Memory B cell (primary cell): ENCODE measurements at places on chromosomes 7 and 10.

DNA sequence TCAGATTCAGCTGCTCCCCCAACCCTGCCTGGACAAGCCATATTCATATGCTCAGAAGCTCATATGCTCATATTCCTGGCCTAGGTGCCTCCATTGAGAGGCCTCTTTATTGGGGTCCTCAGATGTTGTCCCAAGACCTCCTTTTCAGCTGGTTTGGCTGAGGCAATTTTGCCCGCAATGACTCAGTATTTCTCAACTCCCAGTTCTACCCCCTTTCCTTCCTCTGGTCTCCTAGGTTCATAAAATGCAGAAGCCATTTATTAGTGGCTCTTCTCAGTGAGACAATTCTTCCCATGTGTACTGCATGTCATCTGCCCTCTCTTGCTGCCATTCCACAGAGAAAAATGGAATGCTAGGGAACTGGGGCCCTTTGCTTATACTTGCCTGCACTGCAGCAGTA is 110.7 kb downstream of the INHBA start:
- DNase-seq, result no peak

DNA sequence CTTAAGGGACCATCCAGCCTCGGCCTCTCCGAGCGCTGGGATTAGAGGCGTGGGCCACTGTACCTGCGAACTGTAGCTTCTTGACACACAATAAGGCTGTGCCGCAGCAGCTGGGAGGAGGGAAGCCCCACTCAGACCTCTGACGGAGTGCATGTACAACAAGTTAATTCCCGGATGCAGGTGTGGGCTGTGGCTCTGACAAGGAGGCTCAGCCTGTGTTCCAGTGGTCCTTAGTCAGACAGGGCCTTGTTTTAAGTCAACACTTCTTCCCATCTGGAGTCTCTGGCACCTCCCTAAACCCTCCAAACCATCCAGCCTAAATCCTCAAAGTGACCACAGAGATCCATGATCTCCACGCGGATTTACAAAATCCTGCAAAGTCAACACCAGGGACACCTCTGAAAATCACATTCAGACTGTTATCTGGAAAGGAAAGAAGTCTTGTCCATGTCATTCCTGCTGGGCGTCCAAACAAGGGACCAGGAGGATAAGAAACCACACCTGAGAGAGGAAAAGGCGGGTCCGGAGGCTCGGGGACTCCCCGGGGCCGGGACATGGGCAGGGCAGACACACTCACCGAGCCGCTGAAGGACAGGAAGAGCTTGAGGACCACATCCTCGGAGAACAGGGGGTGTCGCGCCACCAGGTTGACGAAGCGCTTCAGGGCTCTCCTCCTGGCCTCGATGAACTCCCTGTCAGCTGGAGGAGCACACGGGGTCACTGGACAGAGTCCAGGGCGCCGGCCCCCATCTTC is 29.4 kb downstream of the NUDT1 start:
- no peak for DNase-seq

DNA sequence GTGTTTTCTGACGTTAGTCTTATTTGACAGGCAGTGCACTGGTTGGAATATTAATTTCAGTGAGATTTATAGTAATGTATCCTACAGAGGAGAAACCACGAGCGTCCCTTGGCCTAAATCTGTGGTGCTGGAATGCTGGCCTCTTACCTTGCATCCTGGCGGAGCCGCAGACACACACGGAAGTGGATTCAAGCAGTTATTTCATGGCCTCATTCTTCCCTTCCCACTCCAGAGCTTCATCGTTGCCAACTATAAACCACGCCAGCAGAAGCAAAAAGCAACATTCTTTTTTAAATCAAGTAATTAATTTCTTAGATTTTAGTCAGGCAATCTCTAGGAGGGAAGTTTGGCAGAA is 13.1 kb downstream of the WIPI2 start:
- DNase-seq, result no peak

DNA sequence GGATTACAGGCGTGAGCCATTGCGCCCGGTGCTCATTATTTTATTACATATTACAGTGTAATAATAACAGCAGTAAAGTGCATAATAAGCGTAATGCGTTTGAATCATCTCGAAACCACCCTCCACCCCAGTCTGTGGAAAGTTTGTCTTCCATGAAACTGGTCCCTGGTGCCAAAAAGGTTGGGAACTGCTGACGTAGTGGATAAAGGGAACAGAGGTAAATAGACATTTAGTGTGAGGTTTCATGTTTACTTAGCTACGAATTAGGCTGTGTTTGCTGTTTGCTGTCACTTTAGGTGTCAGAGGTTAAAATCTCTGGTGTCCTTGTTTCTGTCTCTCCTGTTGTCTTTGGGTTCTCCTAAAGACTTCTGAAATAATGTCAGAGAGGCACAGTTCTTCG is 60.3 kb upstream of the SLC39A12 start:
- DNase-seq, result no peak

- no peak for DNase-seq
These were observed 70.4 kb upstream of the MDFIC start for GRCh38 chr7:114851406-114852061.

GRCh38 chr10:48958598-48959190 is 19.1 kb upstream of the LRRC18 start:
- no peak for DNase-seq

GRCh38 chr10:75446508-75446907 is 15.1 kb downstream of the LRMDA start:
- no peak for DNase-seq

GRCh38 chr7:70082099-70082611 is 483.9 kb downstream of the AUTS2 start:
- no peak for DNase-seq

- DNase-seq, result no peak
These were observed 5.6 kb upstream of the TBX20 start for GRCh38 chr7:35259523-35259908.

DNA sequence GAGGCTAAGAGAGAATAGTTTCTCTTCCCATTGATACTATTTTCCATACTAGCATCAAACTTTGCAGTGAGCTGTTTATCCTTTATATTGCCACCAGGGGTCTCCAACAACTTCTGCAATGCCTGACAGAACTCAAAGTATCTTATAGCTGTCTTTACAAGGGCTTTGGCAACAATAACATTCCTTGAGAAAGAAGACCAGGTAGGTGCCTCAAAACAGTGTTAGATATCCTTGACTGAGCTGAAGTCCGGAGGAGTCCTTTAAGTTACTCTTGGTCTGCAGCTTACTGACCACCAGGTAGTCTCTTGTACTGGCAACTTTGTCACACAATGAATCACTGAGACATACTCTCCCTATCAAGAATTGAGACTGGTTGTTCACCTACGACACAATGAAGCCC is 30.0 kb upstream of the TES start:
- DNase-seq, result peak; percentile 46

- DNase-seq, result no peak
These were observed at the start of gene DEPP1 for GRCh38 chr10:44978570-44979280. Gene DEPP1, minus strand, starts transcription at chr10:44978809. Its CDS starts 779 bp downstream, at chr10:44978030.

- no peak for DNase-seq
These were observed 144.5 kb downstream of the ETV1 start for GRCh38 chr7:13844954-13845353.

DNA sequence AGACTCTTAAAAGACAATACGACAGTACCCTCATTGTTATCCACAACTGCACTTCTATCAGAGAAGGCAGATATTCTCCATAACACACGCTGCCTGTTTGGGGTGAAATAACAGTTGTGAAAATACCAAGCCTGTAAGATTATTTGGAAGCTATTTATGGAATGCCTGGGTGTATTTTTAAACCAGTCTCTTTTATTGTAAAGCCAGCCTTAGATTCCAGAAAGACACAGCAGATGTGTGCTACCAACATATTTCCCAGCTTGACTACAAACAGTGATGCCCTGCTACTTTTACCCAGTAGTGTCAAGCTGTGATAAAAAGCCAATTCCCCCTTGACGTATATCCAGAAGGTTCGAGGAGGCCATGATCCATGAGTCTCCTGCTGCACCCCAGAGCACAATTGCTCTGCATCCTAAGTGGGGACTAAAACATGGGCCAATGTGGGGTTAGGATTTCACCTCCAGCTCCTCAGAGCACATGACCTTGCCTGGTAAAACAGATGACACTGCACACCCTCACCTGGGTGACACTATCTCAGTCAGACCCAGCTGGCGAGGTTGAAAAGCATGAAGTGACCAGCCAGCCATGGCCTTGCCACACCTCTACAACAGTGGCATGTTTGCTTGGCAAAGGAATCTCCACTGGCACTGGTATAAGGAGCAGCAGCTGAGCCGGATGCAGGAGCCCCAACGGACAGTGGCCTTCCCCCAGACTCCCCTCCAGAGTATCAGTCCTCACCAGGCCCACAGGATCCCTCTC is 62.2 kb downstream of the GFRA1 start:
- DNase-seq, result no peak

GRCh38 chr10:132575320-132576201 is 38.0 kb downstream of the INPP5A start:
- no peak for DNase-seq

DNA sequence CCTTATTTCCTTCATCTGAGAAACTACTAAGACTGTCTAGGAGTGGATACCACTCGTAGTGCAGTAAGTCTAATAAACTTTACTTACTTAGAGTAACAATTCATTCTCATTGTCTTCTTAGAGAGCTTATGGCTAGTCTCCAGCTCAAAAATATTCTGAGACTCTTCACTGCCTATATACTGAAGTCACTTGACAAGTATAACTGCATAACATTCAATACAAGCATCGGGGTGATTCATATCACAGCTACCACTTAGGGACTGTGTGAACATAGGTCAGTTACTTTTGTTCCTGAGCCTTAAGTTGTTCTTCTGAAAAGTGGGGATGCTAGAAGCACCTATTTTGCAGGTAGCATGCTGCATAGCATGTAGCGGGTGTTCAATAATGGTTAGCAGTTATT is 111.0 kb downstream of the HTR7 start:
- no peak for DNase-seq

DNA sequence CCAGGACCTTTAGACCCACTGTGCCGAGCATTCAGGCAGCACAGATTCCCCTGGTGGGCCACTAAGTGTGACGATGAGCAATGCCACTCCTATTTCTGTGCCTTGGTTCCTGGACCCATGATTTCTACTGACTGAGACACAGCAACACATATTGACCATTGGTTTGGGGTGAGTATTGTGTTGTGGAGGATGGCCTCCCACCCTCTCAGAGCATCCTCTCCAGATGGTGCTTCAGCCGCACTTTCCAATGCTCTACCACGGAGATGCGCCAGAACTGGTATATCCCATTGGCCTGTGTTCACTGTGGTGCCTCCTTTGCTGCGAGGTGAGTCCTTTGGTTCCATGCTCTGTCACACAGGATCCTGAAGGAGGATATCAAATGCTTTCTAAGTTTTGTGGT is 10.1 kb upstream of the GDF10 start:
- no peak for DNase-seq

- DNase-seq, result no peak
These were observed 71.5 kb upstream of the SLC13A1 start for GRCh38 chr7:123271231-123271630.

DNA sequence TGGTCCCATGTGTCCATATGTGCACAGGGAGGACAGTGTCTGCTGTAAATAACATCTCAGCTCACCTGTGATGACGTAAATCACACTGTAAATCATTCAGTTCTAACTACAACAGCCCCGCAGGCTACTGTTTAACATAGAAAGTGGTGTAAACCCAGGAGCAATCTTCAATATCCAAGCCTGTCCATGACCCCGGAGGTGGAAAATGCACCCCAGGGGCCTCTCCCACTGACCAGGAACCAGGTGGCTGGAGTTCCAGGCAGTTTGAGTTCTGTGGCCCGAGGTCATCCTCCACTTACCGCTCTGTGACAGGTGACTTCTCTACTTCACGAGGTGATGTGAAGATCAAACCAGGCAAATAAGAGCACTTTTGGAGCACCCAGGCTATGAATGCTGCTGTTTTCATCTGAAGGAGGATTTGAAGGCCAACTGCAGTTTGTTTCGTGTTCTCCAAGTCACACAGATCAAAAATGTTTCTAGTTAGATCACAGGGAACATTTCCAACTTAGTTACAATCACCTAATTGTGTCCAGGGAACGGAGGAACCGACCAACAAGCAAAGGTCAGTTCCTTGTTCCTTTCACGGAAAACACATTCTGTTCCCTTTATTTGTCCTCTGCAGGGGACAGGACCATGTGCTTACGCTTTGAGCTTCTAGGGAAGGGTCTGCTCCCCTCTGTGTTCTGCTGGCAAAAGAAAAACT is 131.8 kb downstream of the WDR37 start:
- DNase-seq, result no peak

GRCh38 chr10:33193057-33193700 is 141.3 kb downstream of the NRP1 start:
- DNase-seq, result peak; percentile 41

- DNase-seq, result no peak
These were observed 40.7 kb downstream of the ANK3 start for GRCh38 chr10:60348982-60349381.

- no peak for DNase-seq
These were observed 171.8 kb upstream of the CDK1 start for GRCh38 chr10:60606343-60607080.

GRCh38 chr10:32949221-32949678 is 8.8 kb downstream of the ITGB1 start:
- DNase-seq, result no peak

DNA sequence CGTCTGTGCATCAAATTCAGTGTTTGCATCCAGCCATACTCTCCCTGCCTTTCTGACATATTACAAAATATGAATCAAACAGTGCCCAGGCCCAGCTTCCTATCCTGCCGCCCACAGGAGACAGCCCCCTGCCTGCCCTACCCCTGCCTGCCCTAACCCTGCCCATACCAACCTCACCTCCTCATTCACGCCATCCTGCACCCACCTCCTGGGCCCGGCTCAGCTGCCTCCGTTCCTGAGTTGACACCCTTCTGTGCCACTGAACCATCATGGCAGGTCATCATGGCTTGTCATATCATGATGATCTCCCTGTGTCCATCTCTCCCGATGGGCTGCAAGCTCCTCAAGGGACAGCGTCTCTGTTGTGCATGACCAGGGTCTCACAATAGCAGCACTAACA is 72.3 kb downstream of the TNS3 start:
- no peak for DNase-seq

DNA sequence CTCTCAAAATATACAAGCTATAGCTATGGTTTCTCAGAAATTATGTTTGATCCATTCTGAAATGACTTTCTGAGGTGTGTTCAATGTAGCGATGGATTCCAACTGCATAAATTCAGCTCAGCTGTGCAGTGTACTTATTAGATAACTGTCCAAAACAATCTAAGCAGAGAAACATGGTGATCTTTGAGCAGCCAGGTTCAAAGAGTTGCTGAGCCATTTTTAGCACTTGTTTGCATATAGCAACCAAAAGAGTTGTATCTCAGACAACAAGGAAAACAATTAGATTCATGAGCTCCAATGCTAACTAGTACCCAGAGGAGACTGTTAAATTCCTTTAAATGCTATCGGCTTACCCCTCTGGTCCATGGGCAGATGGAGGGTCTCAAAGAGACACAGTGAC is 15.9 kb upstream of the KCNIP2 start:
- DNase-seq, result no peak
